CD4-positive, alpha-beta T cell treated with Interleukin-15 for 1 hour (primary cell): ENCODE measurements at places on chromosomes 3 and 15.

- DNase-seq, result no peak
These were observed 115.0 kb downstream of the POLQ start for GRCh38 chr3:121430664-121431215.

DNA sequence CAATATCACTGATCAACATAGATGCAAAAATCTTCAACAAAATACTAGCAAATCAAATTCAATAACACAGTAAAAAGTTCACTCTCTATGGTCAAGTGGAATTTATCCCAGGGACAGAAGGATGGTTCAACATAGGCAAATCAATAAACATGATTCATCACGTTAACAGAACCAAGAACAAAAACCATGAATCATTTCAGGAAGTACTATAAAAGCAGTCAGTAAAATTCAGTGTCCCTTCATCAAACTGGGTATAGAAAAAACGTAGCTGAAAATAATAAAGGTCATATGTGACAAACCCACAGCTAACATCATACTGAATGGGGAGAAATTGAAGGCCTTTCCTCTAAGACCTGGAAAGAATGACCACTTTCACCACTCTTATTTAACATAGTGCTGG lies 172.1 kb downstream of the POLR2M start:
- DNase-seq, result no peak

GRCh38 chr15:25900901-25901300 lies 37.8 kb upstream of the ATP10A start:
- no peak for DNase-seq

GRCh38 chr3:142566096-142566495 lies 12.4 kb downstream of the ATR start:
- DNase-seq, result no peak
